Head of caudate nucleus (tissue), 42 donors: ENCODE measurements at places on chromosomes 2 and 18.

DNA sequence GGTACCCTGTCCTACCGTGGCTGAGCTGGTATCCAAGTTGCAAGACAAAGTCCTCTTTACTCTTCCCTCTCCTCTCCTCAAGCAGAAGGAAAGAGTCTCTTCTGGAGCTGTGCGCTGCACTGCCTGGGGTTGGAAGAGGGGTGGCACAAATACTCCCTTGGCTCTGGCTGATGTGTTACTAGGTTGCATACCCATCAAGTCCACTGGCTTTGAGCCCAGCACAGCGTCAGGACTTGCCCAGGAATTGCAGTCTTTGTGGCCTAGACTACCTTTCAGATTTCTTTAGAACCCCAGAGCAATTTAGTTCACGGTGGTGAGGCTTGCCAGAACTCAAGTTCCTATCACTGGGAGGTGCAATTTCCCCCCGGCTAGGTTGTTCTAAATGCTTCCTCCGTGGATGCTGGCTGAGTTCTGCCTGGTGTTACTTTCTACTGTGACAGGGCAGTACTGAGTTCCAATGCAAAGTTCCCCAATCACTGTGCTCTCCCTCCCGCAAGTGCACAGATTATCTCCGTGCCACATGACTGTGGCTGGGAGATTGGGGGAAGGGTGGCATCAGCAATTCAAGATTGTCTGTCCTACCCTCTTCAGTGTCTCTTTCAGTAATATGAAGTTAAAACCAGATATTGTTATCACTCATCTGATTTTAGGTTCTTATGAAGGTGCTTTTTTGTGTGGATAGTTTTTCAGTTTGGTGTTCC lies 13.4 kb downstream of the MYO3B start:
- no peak for DNase-seq

DNA sequence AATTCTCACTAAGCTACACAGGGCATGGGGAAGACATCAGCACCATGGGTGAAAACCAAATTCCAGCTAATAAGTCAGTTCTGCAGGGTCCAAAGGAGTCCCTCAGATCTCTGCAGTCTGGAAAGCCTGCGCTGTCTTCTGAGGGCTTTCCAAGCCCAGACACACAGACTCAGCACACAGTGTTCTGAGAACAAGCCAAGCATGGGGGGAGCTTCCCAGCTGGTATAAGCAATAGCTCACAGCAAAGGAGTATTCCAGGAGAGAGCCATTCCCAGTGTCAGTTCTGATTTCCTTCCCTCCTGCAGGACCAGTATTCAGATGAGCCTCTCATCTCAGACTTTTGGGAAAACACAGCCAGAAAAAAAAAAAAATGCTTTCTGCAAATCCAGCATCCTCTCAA lies 370.8 kb downstream of the TNS1 start:
- DNase-seq, result peak; percentile 42

- no peak for DNase-seq
Measured at GRCh38 chr2:149075853-149076252, 37.4 kb downstream of the LYPD6B start.

- DNase-seq, result no peak
Measured at GRCh38 chr2:168277276-168277675, 29.9 kb upstream of the STK39 start.

DNA sequence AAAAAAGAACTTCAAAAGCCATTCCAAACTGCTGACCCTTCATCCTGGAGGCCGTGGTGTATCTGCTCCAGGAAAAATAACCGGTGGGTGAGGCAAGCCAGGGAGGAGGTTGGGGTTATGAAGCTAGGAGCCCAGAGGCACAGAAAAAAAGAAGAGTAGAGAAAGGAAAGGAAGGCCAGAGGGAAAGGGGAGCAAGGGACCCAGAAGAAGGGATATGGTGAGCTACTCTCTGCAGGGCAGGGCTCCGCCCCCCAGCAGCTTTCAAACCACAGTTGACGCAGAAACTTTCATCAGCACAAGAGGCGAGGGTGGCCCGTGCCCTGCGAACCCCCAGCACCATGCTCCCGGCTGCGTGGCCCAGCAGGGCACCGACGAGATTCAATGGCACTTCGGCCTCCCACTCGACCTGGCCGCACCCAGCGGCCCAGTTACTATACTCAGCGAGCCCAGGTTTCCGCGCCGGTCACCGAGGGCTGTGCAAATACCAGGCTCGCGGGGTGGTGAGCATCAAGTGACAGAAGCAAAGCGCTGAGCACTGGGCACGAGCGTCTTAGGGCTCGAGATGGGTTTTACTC lies 665 bp downstream of the MCM6 start:
- peak; percentile 12 for DNase-seq

DNA sequence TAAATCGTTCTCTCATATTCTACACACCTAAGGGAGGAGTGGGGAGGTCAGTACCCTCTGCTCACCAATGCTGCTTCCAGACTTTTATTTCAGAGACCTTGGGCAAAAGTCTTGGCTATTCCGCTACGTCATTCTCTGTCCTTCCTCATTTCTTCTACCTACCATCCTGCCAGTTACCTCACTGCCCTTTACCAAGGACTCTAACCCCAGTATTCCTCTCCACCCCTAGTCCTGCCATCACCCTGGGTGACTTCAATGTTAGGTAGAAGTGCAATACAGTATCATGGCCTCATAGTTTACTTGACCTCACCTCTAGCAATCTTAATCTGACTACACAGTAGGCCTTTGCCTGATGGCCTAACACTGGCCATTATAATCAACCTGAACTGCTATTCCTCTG lies 27.8 kb downstream of the RTN4 start:
- no peak for DNase-seq

- no peak for DNase-seq
Measured at GRCh38 chr2:203688798-203689197, 17.6 kb upstream of the CD28 start.

DNA sequence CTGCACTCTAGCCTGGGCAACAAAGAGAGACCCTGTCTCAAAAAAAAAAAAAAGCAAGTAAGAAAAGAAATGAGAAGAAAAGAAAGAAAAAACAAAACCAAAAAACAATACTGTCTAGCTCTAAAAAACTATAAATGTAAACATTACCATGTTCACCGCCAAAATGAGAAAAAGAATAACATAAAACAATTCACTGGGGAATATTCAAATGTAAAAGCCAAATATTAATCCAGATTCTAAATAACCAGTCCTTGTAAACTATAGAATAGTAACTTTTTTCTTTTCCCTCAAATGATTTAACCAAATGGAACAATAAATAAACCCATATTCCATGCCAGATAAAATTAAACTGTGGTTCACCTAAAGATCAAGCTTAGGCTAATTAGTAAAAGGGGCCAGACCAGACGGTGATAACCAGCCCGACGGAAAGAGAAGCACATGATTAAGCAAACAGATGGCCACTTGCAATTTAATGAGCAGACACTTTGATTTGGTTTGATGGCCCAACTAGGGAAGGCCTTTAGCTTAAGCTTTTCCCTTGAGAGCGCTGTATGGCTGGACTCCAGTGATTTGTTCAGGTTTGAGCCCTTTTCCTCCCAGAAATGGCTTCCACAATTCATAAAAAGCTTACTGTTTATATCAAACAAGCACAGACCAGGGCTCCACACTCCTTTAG lies 39.4 kb upstream of the ZNF397 start:
- DNase-seq, result no peak

DNA sequence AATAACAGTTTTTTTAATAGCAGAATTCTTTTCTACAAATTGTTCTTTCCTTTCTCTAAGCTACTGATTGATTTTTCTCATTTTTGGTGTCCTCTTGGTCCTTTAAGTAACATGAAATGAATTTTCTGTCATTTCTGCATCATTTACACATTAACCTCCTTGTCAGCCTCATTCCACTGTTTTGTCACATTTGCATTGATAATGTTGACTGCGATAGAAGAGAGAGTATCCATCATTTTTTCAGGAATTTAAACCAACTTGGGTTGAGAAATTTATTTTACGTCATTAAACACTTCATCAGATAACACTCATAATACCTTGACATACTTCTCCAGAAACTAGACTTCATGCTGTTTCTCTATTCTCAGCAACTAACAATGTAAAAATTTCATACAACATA lies 422.2 kb downstream of the LRRTM4 start:
- no peak for DNase-seq

- no peak for DNase-seq
Measured at GRCh38 chr18:22052405-22053105, 116.8 kb upstream of the GATA6 start.

GRCh38 chr2:107618769-107619168 lies 207.9 kb upstream of the RGPD4 start:
- no peak for DNase-seq

- no peak for DNase-seq
Measured at GRCh38 chr2:75018162-75018561, 59.7 kb downstream of the POLE4 start.

DNA sequence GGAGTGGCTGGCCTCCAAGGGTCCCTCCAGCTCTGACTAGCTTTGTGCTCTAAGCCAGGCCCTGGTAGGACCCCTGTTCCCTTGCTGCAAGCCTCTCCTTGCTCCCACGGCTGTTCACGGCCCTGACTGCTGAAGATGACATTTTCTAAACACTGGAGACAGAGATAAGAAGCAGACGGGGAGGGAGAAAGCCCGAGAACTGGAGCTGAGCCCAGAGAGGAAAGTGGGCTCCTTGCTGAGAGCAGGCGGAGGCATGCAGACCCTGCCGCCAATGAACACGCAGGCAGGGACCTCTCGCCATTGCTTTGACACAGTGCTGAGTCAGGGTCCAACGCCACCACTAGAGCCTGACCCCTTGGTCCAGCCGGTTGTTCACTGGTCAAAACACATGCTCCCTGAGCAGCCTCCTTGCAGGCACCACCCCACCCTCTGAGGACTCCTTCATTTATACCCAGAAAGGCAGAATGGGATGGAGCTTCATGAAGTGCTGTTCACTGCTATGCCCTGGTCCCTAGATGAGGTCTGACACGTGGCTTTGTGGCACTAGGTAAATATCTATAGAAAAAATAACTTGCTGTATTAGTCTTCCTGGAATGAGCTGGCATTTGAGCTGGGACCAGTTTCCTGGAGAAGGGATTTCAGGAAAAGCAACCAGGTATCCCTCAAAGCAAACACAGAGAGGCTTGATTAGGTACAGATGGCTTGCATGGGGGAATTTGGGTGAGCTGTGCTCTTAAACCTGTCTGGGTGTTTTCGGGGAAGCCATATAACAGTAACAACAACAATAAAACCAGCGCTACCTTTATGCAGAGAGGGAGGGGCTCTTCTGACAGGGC lies 65.7 kb downstream of the MCFD2 start:
- no peak for DNase-seq

DNA sequence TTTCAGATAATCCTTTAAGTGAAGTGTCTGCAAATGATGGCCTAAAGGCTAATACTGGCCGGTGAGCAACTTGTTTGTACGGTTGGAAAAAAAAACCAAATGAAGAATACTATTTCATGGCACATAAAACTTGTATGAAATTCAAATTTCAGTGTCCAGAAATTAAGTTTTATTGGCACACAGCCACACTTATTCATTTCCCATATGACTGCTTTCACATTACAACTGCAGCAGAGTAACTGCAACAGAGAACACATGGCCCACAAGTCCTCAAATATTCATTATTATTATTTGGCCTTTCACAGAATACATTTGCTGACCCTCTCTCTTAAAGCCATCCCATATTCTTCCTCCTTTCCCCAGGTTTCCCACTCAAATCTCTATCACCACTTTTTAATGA lies 1268.6 kb downstream of the LRP1B start:
- DNase-seq, result no peak

- no peak for DNase-seq
Measured at GRCh38 chr2:196137271-196137670, 34.1 kb downstream of the STK17B start.

- DNase-seq, result no peak
Measured at GRCh38 chr2:178807227-178808008, at the start of gene TTN. TSS of gene TTN (minus strand) at chr2:178807423. CDS start at chr2:178804642, 2,781 bp downstream.

DNA sequence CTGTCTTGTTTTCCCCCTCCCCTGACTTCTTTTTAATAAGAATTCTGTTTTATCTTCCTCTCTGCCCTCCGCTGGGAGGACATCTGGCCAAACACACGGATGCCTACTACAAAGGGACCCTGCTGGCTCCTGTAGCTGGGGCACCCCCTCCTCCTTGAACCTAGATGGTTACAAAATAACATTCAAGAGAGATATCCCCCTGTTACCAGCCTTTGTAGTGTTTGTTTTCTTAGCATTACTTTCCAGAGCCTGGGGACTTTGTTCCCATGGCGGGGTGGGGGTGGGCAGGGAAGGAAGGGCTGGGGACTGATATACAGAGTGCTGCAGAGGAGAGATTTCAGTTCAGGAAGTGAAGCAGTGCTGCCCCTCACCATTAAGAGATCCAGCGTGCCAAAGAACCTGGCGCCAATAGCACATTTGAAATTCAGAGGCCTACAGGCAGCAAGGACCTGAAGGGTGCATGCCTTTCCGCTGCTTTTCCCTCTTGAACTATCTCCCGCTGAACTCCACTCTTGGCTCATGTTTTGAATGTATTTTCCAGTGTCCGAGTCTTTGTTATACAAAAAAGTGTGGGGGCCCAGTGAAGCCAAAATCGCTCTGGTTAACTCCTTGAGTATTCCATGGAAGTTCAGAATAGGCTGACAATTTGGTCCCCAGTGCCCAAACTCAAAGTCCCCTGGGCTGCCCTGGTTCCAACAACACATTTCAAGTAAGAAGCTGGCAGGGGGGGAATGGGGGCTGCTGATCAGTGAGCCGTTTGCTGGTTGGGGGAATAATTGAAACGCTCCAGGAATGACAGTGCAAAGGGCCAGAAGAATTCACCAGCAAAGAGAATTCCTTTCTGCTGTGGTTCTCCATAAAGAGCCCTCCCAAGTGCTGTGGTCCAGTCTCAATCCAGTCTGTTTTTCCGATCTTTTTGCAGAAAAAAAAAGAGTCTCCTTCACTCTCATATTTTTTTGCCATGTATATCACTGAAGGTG lies 94.8 kb upstream of the THOC1 start:
- DNase-seq, result no peak

- DNase-seq, result no peak
Measured at GRCh38 chr18:35620765-35621164, 39.2 kb downstream of the GALNT1 start.

DNA sequence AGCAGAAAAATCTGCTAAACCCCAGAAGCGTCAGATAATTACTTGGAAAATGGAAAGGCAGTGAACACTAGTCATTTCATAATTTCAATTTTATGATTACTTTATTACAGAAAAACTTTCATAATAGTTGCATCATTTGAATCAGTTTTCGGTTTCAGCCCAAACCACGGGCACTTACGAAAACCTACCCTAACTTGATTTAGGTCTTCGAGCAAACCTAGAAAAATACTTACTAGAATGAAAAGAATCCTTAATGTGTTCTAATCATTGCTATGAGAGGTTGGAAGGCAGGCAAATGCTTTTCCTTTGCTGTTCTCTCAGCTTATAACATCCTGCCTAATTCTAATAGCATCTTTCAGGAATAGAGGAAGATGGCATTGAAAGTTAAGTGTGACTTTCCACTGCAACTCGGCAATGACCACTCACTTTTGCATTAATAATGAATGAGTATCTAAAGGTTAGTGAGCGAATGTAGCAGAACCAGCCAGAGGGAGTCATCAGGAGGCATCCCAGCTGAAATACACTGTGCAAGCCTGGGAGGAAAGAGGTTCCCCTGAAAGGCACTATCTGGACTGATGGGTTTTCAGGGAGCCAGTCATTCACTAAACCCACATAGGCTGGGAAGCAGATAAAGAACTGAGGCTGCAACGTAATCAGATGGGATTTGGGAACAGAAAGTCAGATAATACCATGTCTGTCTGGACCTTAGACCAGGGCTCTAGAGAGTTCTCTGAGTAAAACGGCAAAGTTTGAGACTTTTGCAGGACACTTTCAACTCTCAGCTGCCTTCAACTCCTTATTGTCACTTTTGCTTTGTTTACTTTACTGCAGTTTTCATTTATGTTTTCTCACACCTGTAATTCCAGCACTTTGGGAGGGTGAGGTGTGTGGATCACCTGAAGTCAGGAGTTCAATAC lies 520.8 kb downstream of the RNF144A start:
- no peak for DNase-seq
